ENCODE measurements at places on chromosomes 11 and 22.

DNA sequence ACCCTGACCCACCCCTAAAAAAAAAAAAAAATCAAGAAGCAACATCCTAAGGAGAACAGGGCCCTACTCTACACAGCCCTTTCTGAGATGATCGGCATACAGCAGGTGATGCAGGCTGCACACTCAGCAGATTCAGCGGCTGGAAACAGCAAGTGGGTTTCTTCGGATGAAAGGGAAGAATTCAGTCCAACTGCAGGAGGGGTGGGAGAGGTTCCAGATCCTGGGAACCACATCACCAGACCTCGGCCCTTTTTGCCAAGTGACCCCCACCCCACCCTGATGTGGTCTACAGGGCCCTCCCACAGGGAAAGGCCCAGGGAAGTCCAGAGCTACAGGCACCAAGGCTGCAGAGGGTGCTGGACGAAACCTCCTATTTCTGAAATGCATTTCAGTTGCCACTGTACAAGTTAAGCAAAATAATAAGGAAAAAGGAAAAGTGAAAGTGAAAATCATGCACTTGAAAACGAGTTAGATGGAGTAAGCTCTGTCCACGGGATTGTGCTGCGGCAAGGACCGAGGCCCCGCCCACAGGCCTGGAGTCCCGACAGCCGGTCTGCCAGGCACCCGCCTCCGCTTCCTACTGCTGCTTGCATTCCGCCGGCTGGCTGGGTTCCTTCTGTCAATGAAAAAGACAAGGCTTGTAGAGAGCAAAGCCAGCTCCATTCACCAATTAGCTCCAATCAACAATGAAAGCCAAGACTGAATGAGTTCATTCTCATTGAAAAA lies 16.0 kb upstream of the PHLDA2 start:
- DNase-seq, result peak; percentile 97

DNA sequence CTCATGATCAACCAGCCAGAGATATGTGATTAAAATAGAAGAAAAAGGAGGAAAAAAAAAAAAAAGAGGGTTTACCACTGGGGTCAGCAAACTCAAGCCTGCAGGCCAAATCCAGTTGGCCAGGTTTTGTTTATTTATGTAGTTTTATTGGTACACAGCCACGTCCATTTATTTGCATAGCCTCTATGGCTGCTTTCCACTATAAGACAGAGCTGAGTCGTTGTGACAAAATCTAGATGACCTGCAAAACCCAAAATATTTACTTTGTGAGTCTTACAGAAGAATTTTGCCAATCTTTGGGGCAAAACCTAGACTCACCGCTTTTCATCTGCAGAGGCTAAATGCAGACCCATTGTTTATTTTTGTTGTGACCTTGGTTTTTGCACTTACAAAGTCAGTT lies 87.1 kb downstream of the TENM4 start:
- no peak for DNase-seq

DNA sequence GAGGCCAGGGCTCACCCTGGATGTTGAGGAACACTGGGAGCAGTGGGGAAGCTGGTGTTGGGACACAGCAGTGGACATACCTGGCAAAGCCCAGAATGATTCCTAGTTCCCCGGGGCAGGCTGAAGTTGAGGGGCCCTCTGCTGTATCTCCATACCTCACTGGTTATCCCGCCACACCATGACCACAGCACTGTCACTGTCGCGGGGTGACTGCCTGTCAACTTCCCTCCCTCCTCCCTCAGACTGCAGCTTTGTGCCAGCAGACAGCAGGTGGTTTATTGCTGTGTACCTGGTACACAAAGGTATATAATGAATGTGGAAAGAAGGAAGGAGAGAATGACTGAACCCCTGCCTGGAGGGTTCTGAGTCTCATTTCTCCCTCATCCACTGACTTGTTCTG lies 318.7 kb downstream of the TMEM135 start:
- no peak for DNase-seq

DNA sequence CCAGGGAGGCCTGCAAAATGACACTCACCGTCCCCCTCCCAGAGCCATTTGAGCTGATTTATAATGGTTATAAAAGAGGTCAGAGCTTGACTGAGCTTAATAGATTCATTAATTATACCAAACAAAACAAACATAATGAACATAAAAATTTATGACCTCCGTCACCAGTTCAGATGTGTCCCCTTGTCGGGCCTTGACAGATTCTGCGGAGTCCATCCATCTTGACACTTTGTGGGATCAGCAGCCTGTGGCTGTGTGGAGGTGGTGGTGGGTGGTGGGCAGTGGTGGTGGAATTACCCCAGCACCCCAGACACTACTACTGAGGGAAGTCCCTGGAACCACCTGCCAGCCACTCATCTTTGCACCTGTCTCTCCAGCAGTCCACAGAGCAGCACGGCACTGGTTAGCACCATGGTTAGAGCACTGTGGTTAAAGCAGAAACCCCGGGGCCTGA lies 83.5 kb downstream of the DSCAML1 start:
- DNase-seq, result no peak

DNA sequence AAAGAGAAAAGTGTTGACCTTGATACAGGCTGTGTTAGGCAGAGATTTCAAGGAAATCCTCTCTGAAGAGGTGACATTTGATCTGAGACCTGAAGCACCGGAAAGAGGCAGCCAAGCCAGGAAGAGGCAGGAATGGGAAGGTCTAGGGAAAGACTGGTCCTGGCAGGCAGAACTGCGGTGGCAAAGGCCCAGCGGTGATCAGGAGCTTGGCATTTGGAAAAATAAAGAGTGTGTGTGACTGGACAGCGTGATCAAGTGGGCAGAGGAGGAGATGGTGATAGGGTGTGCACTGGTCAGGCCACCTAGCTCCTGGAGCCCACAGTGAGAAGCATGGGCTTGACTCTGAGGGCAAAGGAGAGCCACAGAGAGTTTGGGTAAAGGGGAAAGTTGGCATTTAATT lies 27.2 kb upstream of the GAB4 start:
- no peak for DNase-seq

DNA sequence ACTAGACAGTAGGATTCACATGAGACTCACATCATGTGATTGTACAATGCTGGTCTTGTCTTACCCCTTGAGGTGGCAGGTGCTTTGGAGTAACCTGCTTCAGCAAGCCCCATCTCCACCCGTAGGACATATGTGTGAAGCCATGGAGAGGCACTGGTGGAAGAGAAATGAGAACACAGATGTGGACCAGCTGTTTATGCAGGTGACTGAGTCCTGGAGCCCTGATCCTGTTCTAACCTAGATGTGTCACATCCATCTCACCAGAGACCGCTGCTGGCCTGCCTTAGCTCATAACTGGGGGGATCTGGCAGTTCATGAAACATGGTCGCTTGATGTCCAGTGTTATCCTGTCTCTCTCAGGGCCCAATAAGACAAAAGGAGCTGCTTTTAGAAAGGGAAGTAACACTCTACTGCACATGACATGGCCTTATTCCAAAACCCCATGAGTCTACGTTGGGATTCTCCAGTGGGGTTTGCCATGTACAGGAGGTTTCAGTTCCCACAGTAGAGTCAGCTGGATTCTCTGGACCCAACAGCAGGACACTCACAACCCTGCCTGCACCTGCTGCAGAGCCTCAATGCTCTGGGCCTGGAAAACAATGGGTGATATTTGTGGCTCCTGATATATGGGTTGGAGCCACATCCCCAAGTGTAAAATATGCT lies 62.0 kb downstream of the GGTLC2 start:
- DNase-seq, result no peak

GRCh38 chr11:10139656-10140055 lies 154.4 kb downstream of the SBF2 start:
- DNase-seq, result peak; percentile 88

DNA sequence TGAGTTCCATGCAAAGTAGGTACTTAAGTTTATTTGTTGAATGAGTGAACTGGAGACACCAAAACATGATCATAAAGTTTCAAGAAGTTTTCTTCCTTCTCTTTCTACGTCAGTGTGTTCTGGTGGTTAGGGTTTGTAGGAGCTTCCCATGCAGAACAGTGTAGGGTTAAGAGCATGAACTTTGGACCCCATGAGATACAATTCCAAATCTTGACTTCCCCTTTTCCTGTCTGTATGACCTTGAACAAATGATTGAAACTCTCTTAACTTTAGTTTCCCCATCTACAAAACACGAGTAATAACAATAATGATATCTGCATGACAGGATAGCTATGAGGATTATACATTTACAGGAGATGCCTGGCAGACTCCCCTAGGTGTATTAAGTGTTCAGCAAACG lies 41.0 kb upstream of the TENM4 start:
- DNase-seq, result no peak
